ENCODE measurements at places on chromosomes 12 and 14.

GRCh38 chr14:88492272-88493089 lies 62.3 kb downstream of the PTPN21 start:
- peak; percentile 65 for DNase-seq

DNA sequence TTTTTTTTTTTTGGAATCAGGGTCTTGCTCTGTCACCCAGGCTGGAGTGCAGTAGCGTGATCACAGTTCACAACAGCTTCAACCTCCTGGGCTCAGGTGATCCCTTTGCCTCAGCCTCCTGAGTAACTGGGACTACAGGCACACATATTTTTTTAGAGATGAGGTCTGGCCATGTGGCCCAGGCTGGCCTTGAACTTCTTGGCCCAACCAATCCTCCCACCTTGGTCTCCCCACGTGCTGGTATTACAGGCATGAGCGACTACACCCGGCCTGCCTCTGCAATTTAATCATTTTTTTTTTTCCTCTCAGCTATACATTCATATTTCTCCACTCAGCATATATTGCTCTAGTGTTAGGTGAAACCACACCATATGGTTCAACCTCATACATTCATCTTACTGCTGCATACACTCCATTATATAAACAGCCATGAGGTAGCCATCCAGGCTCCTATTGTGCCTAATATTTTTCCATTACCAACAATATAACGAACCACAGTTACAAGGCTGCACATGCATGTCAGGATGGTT lies 7.1 kb downstream of the STX2 start:
- no peak for DNase-seq

GRCh38 chr14:101247842-101248725 lies 313.2 kb upstream of the DIO3 start:
- no peak for DNase-seq

DNA sequence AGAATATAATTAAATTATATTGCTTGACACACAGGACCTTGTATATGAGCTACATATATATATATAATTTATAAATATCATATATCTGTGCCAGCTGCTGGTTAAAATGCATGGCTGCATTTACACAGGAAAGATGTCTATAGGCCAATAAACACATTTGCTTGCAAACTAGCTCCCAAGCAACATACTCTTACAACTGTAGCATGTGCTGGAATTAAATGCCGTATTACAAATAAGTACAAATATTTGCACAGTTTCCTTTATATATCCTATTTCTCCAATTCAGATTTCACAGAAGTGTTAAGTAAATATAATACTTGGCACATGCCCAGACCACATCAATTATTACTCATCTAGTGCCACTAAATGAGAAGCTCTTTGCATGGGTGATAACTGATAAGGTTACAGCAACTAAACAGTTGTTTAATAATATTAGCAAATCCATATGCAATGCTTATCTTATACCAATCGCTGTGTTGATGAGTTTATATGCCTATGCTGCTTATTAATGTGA lies 66.7 kb upstream of the E2F7 start:
- no peak for DNase-seq

DNA sequence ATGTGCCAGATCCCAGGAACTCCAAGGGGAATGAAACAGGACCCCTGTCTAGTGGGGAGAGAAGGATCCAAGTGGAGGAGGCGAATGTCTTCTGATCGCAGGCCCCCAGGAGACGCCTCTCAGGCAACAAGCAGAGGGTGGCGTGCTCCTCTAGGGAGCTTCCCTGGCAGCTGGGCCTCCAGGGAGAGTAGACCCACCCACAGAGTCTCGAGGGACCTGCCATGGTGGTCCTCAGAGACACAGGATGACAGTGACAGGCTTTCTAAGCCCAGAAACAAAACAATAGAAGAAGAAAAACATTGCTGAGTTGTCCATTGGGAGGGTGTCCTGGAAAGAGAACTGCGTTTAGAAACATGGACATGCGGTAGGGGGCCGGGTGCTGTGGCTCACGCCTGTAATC lies 140.6 kb upstream of the MAP1LC3B2 start:
- DNase-seq, result no peak

Data from T-helper 2 cell (primary cell).